ENCODE measurements at places on chromosomes 6 and 20.

DNA sequence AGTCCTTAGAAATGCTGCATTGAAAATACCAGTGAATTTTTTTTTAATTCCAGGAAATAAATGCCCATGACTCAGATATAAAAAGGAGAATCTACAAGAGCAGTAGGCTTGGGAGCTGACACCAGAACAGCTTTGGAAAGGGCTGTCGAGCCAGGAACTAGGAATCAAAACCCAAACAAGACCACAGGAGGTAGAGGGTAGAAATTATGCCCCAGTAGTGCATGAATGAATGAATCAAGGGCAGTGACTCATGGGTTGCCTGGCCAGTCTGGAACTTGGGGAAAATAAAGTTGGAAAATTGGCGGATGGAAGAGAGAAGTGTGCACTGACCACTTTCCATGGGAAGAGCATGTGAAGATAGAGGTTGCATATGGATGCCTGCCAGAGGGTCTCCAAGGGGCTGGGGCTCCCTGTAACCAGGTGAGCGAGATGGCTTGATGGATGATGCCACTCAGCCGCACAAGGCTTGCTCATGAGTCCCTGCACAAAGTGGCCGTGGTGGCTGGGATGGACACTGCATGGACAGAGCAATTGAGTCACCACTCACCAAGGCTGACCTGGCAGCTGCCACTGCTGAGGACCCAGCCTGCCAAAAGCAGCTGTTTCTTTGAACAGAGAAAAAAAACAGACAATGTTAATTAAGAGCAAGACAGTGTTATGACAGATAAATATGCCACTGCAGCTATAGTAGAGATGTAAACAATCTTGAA is 15.2 kb upstream of the MCCD1 start:
- no peak for DNase-seq

GRCh38 chr6:41058783-41059181 is 5.8 kb downstream of the APOBEC2 start:
- DNase-seq = no peak

DNA sequence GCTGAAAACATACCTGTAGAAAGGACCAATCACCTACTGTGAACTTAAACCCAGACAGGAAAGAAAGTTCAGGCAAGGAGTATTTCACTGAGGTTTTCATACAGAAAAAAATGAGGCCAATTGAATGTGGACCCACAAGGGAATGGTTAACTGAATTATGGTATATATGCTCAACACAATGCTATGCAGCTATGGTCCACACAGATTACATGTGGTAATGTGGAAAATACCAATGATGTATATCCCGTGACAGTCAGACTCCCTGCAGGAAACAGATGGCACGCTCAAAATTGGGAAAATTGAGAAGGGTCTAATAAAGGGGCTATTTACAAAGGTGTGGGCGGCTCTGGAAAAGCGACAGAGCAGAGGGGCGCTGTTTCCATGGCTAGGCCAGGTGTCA is 47.1 kb upstream of the PIM1 start:
- DNase-seq = no peak

DNA sequence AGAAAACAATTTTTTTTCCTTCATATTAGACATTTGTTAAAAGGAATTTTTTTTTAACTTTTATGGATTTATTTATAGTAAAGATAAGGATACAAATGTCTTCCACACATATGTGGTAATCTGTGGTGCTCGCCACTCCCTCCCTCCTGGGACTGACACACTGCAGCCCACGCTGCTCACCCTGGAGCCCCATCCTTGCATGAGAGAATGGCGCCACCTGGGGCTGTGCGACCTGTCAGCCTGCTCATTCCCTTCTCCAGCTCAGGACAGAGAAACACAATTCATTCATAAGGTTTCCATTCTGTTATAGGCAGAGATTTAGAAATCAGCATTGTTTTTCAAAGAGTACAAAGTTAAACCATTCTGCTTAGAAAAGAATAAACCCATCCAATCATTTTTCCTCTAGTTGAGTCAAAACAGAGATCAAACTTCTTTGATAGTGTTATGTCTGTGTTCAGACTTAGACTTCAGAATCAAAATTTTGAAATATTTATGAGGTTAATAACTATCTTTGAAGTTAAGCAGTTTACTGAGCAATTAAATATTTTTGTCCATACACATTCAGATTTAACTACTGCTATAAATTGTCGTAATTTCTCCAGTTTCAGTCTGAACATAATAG is 42.8 kb upstream of the DYNLRB1 start:
- peak; percentile 73 for DNase-seq

- DNase-seq = no peak
Measured at GRCh38 chr6:43698584-43699349, 11.2 kb upstream of the MRPS18A start.

GRCh38 chr6:42224222-42225028 is 6.8 kb upstream of the MRPS10 start:
- DNase-seq = no peak

- DNase-seq = no peak
Measured at GRCh38 chr6:162313922-162314660, 413.5 kb downstream of the PRKN start.

- DNase-seq = no peak
Measured at GRCh38 chr6:127053032-127053874, 65.2 kb upstream of the RSPO3 start.

GRCh38 chr6:136037242-136037875 is 185.9 kb downstream of the PDE7B start:
- no peak for DNase-seq

Measured in SK-N-SH (cell line).